AG04450 (cell line): ENCODE measurements at places on chromosomes 13 and 19.

DNA sequence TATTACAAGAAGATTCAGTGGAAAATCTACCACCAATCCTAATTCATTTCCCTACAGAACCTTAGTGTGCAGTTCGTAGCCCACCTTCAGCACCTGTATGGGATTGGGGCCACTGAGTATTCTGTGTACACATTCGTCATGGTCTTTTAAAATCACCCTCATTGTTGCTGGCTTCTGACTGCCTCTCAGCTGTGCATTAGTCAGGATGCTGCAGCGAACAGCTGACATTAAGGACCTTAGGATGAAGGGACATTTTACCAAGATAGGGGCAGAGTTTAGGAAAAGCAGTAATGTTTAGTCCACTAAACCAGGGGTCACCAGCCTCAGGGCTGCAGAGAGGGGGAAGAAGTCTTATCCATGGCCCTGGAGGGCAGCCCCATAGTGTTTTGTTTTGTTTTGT lies 176.5 kb downstream of the COL4A1 start:
- no peak for DNase-seq

DNA sequence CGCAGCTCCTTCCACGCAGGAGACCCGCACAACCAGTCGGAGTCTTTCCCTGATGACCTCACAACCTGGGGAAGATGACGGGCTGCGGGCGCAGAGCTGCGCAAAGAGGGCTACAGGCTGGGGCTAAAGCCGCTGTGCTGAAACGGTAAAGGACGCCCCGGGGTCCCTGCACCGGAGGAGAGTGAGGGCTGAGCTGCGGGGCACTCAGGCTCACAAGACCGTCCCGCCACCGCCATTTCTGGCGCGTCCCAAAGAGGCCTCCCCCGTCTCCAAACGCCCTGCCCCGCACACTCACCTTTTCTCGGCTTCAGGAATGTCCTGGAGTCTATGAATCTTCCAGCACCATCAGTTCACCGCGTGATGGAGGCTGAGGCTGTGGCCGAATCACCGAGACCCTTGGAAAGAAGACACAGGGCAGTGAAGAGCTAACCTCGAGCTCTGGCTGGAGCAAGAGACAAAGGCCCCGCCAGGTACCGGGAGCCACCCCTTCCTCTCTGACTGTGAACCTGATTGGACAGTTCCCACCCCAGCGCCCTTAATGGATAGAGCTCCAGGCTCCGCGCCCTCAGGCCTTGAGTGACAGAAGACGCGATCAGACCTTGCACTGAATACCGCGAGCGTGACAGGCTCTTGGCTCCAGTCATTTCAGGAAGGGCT lies 41.8 kb upstream of the ZNF429 start:
- DNase-seq, result no peak

DNA sequence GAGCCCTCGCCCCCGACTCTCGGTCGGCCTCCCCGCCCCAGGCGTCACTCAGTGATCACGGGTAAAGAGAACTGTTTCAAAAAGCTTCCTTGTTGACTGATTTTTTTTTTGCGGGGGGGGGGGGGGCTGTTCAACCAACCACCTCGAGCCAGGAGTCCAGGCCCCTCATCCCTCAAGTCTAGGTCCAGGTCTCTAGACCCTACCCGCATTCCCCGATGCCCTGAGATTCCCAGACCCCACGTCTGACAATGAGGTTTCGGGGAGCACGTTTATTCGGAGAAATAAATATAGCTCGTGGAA lies 4.3 kb downstream of the HRC start:
- no peak for DNase-seq

- no peak for DNase-seq
Observed at GRCh38 chr19:4327252-4327876, 11.3 kb downstream of the STAP2 start.

GRCh38 chr13:94914895-94915294 lies 202.6 kb upstream of the SOX21 start:
- no peak for DNase-seq

DNA sequence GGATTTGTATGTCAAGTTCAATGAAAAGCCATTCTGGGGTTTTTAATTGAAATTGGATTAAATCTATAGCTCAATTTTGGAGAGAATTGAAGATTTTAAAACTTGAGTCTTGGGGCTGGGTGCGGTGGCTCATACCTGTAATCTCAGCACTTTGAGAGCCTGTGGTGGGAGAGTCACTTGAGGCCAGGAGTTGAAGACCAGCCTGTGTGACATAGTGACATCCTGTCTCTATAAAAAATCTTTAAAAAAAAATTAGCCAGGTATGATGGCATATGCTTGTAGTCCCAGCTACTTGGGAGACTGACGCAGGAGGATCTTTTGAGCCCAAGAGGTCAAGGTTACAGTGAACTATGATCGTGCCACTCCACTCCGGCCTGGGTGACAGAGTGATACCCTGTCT lies 41.2 kb downstream of the VAV1 start:
- no peak for DNase-seq

- DNase-seq, result no peak
Observed at GRCh38 chr13:33139184-33139583, 123.0 kb downstream of the KL start.

DNA sequence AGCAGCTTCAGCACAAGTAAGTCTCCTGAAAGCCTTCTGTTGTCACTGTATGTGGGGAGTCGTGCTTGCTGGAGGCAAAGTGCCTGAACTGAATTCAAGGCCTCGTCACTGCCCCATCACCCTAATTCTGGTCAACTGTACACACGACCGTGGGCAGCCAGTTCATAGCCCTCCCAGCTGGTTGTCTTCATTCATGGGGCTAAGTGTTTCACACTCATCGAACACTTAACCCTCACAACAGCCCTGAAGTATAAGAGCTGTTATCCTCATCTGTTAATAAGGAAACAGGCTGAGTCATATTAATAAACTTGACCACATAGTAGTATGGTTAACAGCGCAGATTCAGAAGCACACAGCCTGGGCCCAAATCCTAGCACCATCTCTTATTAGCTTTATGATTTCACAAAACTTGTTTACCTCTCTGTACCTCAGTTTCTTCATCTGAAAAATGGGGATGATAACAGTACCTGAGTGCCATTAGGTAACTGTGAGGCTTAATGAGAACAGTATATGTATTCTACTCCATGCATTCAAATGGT lies 66.7 kb downstream of the CDADC1 start:
- DNase-seq, result no peak

GRCh38 chr13:94480672-94481145 lies 1.2 kb upstream of the DCT start:
- DNase-seq, result no peak

DNA sequence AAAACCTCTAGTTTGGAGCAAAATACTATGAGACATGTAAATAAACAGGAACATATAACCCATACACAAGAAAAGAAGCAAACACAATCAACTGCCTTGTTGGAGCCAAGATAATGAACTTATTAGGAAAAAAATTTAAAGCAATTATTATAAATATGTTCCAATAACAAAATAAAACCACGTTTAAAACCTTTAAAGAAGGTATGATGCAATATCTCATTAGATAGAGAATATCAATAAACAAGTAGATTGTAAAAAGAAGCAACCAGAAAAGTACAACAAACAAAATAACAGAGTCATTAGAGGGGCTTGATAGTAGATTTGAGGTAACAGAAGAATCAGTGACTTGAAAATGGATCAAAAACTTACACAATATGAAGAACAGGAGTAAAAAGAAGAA lies 327.0 kb upstream of the PCDH9 start:
- no peak for DNase-seq

DNA sequence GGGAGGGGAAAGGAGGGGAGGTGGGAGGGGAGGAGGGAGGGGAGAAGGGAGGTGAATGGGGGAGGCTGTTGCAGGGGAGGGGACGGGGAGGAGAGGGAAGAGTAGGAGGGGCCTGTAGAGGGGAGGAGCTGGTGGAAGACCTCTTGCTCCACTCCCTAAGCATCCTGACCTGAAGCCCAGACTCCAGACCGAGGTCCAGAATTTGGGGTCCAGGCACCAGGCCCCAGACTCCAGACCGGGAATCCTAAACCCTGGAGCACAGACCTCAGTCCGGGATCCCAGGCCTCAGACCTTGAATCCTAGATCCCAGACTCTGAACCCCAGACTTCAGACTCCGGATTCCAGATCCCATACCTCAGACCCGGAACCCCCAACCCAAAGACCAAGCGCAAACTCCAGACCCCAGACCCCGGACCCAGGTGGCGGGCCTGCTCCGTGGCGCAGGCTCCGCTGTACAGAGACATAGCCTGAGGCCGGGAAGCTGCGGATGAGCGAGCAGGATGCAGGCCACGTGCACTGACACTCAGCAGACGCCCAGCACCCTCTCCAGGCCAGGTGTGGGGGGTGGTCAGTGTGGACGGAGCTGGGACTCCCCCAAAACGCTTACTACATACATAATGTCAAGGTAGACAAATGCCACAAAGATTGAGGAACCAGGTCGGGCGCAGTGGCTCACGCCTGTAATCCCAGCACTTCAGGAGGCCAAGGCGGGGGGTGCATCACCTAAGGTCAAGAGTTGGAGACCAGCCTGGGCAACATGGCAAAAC lies 710 bp upstream of the BTBD2 start:
- peak; percentile 63 for DNase-seq

DNA sequence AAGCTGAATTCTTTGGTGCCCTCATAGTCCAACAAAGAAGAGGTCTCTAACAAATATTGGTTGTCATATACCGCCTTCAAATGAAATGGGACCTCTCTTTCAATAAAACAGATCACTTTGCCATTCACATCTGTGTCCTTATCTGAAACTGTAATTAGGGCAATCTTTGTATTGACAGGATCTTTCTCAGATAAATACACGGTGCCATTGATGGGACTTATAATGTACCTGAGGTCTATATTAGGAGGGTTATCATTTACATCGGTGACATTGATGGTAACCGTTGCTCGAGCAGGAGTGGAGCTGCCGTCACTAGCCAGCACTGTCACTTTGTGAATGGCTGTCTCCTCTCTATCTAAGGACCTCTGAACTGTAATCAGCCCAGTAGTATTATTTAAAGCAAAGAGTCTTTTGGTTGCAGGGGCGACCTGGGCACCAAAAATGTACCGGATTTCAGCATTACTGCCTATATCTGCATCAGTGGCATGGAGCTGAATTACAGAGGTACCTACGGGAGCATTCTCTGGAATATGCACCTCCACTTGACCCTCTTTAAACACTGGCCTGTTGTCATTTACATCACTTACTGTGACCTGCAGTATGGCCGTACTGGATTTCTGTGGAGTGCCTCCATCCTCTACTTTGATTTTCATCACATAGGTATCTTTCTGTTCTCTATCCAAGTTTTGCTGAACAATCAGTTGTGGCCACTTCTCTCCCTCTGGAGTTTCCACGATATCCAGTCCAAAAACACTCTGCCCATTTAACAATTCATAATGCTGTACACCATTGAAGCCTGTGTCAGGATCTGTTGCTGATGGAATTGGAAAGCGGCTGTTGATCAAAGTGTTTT lies 2.8 kb downstream of the PCDH9 start:
- DNase-seq, result no peak

- no peak for DNase-seq
Observed at GRCh38 chr13:95833719-95834118, 156.8 kb downstream of the DNAJC3 start.

DNA sequence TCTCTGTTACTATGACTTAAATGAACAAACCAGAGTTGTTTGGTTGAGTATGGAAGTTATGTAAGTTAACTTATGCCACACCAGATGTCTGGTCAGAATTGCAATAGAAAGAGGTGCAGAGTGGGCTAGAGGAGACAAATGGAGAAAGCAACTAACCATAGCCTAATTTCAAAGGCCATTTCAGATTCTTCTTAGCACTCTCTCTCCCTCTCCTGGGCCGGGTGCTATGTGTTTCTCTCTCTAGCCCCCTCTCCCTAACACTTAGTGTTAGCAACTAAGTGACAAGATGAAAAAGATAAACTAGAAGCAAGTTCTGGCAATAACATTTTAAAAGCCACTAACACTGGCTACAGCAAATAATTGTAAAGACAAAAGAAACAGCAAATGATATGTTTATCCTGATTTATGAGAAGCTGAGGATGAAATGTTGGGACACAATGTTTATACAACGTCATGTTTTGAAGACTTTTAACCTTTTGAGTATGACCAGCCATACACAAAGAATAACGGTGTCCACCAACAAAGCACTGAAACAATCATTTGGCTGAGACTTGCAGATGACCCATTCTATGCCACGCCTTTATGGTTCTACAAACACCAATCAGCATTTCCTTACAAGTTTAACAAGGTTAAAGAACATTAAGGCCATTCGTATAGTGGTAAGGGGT lies 18.6 kb downstream of the SERPINE3 start:
- DNase-seq, result no peak

DNA sequence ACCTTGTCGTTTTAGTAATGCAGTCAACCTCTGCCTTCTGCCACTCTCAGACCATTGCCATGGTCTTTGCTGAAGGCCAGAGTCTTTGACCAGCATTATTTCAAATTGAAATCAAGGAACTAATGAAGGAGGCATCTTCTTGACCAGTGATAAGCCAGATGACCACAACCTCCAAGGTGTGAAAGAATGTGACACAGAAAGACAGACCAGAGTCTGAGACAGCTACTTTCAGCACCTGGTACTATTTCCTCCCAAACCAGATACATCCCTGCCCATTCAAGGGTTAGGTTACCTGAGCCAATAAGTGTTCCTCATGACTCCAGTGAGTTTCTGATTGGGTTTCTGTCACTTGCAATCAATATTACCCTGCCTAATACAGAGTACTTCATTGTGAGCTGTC lies 20.3 kb upstream of the RNASEH2B start:
- no peak for DNase-seq

DNA sequence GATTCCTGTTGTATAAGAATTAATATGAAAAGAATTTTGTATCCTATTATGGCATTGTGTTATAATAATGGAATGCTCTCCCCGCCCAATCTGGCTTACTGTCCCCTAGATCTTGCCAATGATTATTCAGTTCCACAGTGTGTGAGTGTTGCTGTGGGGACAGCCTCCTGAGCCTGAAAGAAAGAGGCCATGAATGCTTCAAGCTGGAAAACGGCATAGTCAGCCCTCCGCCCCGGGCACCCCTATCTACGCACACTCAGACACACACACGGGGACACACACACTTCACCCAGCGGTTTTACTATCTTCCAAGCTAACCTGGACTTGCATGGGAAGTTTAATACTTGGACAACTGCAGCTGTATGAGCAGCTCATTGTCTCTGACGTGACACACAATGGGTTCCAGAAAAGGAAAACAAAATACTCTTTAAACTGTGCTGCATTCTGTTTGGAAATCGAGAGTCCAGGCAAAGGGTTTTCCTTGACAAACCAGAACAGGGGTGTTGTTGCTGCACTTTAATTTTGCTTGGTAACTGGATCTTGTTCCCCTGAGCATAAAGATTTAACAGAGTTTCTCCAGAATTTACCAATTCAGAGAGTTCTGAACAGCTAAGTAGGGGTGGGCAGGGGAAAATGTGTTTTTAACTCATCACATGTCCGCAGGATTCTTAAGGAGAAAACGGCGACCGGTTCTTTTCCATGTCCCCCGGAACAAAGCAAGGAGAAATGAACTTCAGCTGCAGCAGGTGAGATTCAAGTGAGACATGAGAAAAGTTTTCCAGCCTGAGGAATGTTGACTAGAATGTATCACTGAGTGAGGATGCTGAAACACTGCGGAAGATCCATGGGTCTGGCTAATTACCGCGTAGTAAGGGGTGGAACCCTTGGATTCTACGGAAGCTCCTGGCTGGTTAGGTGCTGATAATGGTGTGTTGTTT lies 472.9 kb downstream of the FOXO1 start:
- DNase-seq, result no peak
